Osteocyte (in vitro differentiated cells): ENCODE measurements at places on chromosomes 13 and 19. TPM values are rescaled to one million over a fixed set of nuclear protein-coding genes. Genes with fewer than 3 reads are reported as not detected.

DNA sequence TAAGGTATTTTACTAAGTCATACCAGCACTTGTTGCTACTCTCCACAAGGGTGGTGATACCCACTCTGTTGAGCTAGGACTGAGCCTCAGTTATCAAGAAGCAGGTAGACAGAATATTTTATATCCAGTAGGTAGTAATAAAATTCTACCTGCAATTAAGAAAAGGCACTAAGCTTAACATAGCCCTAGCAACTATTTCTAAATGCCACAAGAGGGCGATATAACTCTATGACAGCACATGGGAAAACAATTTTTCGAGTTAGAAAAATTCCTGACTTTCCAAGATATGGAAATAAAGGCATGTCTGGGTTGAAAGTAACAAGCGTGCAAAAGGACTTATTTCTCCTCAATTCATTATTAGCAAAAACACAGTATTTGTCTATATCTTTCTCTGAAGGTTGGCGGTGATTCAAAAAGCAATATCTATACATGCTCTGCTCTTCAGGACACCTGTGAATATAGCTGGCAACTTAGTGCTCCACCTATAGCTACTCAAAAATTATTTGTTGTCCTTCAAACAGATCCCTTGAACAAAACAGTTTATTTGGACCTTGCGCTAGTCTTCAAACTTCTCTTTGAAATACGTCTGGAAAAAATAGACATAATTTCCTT, 14.7 kb downstream of the CCDC169 start:
- no peak overlapping the region for H3K4me3 ChIP-seq
- H3K36me3 ChIP-seq, result no peaks in the 10 kb centered on the region
- no peaks in the 10 kb centered on the region for H3K4me1 ChIP-seq

DNA sequence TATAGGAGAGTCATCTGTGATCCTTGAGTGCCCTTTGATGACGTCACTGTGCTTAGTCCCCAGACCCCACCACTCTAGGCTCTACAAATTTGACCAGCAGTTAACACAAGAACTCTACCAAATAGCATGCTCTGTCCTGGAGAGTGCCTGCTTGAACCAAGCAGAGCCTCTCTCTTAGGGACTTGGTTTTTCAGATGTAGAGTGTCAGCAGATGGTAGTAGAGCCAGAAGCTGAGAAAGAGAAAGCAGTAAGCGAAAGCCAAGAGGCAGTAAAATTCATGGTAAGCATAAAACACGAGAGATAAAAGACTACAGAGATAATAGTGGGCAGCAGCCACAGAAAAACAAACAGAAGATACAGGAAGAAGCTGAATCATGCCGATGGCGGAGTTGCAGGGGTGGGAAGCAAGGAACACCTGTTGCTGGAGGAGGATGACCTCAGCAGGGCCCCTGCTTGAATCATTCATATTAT, 193.3 kb downstream of the SLC7A1 start:
- no peak overlapping the region for H3K27ac ChIP-seq
- no peaks in the 10 kb centered on the region for H3K36me3 ChIP-seq
- no peak overlapping the region for H3K4me3 ChIP-seq
- no peaks in the 10 kb centered on the region for H3K4me1 ChIP-seq
- DNase-seq, result no peak

The KLK4 gene
- total RNA-seq, result not detected in 2 replicates

GRCh38 chr19:23314505-23315251, 64.5 kb upstream of the ZNF724 start:
- DNase-seq, result no peak
- H3K27me3 ChIP-seq, result no peaks in the 10 kb centered on the region
- no peak overlapping the region for H3K27ac ChIP-seq
- H3K4me3 ChIP-seq, result no peak overlapping the region
- H3K4me1 ChIP-seq, result no peaks in the 10 kb centered on the region

The PSG5 gene
- not detected in 2 replicates for total RNA-seq

GRCh38 chr13:109904218-109904617, 117.8 kb upstream of the IRS2 start:
- no peak for DNase-seq
- peaks cover 10% of the 10 kb centered on the region for H3K27me3 ChIP-seq
- H3K36me3 ChIP-seq, result no peaks in the 10 kb centered on the region
- peaks cover 6% of the 10 kb centered on the region for H3K4me1 ChIP-seq

The NCAN gene
- total RNA-seq, result not detected in 2 replicates

DNA sequence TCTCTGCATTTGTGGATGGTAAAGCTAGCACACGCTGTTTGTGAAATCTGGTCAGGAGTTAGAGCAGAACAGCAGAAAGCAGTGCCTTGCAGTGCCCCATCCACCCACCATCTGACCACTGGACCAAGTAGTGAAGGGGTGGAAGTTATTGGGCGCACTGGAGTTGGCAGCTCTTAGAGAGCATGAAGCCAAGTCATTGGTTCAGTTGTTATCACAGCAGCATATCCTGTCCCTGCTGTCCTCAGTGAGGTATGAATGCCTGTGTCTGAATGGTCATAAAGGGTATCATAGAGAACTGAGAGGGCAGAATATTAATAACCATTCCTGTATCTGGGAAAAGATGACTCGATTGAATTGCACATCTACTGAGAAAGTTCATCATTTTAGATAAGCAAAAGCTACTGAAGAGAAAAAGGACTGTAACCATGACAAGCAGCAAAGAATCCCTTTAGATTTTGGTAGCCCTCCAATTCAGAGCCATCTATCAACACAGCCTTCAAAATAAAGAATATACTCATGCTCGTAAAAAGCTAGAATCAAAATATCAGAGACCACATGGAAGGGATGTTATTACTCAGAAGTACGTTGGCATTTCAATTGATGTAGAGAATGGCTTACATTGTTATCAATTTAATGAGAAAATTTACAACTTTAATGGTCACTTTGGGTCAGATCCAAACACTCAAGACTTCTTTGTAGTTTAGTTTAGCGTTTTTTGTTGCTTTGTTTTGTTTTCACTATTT, 919.0 kb downstream of the EFNB2 start:
- no peak overlapping the region for H3K27ac ChIP-seq
- H3K36me3 ChIP-seq, result no peaks in the 10 kb centered on the region
- DNase-seq, result no peak
- no peak overlapping the region for H3K4me3 ChIP-seq

The RNF17 gene
- total RNA-seq, result not detected in 2 replicates

- H3K4me3 ChIP-seq, result no peak overlapping the region
- no peaks in the 10 kb centered on the region for H3K27me3 ChIP-seq
- no peaks in the 10 kb centered on the region for H3K4me1 ChIP-seq
- no peak for DNase-seq
Measured at GRCh38 chr13:54852831-54853230, 1824.2 kb downstream of the OLFM4 start.

GRCh38 chr13:29954082-29955028, 103.9 kb upstream of the UBL3 start:
- DNase-seq, result peak; percentile 42
- H3K36me3 ChIP-seq, result no peaks in the 10 kb centered on the region
- no peak overlapping the region for H3K27ac ChIP-seq
- peaks cover 48% of the 10 kb centered on the region for H3K27me3 ChIP-seq
- H3K4me3 ChIP-seq, result no peak overlapping the region

The SLC17A7 gene
- 0.34 and 0.54 TPM in 2 replicates for total RNA-seq

DNA sequence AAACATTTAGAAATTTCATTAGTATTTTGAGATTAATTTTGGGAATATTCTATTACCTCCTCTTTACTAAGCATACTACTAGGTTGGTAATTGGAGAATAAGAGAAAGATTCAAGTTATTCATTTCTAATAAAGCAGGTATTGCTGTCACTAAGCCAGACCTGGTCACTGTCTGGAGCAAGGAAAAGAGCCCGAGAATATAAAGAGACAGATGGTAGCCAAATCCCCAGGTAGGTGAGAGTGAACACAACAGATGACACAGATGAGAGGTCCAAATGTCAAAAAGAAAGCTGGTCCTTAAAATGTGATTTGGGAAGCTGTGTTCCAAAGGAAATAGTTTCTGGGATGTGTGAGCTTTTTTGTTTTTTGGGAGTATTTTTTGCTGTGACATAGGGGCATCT, 128.6 kb downstream of the ZNF100 start:
- no peaks in the 10 kb centered on the region for H3K36me3 ChIP-seq
- DNase-seq, result no peak
- no peaks in the 10 kb centered on the region for H3K27me3 ChIP-seq
- H3K4me1 ChIP-seq, result no peaks in the 10 kb centered on the region

The IGFL1 gene
- not detected in 2 replicates for total RNA-seq

The PBX4 gene
- total RNA-seq, result 0.46 and 0.52 TPM in 2 replicates

GRCh38 chr19:31350033-31350692, 927 bp upstream of the TSHZ3 start:
- no peak overlapping the region for H3K27ac ChIP-seq
- peaks cover 2% of the 10 kb centered on the region for H3K36me3 ChIP-seq
- H3K4me3 ChIP-seq, result peak overlapping the region; percentile 69
- peaks cover 37% of the 10 kb centered on the region for H3K27me3 ChIP-seq
- DNase-seq, result no peak
- peaks cover 38% of the 10 kb centered on the region for H3K4me1 ChIP-seq

The ZNF780A gene
- 13.0 and 14.4 TPM in 2 replicates for total RNA-seq

The NLRP11 gene
- not detected in 2 replicates for total RNA-seq

DNA sequence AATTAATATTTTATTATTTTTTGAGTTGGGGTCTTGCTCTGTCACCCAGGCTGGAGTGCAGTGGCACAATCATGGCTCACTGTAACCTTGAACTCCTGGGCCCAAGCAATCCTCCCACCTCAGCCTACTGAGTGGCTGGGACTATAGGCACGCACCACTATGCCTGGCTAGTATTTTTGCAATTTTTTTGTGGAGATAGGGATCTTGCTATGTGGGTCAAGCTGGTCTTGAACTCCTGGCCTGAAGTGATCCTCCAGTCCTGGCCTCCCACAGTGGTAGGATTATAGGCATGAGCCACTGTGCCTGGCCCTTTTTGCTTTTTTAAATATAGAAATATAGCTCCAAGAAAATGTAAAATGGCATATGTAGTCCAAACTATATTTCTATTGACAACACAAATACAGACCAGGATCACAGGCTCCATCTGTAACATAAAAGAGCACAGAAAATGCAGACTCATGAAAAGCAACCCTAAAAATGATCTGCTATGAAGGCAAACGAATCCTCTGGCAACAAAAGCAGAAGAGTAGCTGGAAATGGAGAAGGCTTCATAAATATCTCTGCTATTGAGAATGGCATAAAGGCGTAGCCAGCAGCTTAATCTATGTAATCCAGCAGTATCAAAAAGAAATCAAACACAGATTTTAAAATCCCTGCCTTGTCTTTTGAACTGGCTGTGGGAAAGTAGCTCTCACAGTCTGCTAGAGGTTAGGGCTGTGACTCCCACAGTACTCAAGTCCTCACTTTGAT, 200.6 kb downstream of the LHFPL6 start:
- no peak overlapping the region for H3K27ac ChIP-seq
- H3K4me1 ChIP-seq, result peaks cover 20% of the 10 kb centered on the region
- no peak for DNase-seq
- no peaks in the 10 kb centered on the region for H3K27me3 ChIP-seq

DNA sequence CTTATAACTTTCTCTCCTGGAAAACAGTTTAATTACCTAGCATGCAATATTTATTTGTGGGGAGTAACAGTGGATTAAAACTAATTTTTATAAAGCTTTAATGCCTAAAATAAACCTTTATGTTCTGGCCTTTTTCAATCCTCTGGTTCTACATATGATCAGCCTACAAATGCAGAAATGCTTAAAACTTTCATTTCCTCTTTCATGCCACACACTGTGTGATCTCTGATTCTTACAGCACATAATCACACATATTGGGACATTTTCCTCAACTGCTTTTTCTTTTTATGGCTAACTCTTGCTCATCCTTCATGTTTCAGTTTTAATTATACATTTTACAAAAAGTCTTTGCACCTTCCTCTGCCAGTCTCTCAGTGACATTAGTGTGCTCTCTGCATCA, 910.8 kb upstream of the SLITRK6 start:
- no peak for DNase-seq
- H3K36me3 ChIP-seq, result no peaks in the 10 kb centered on the region
- H3K27ac ChIP-seq, result no peak overlapping the region
- H3K4me1 ChIP-seq, result no peaks in the 10 kb centered on the region
- no peaks in the 10 kb centered on the region for H3K27me3 ChIP-seq

- H3K4me1 ChIP-seq, result peaks cover 87% of the 10 kb centered on the region
- no peak for DNase-seq
- H3K36me3 ChIP-seq, result peaks cover 6% of the 10 kb centered on the region
- peak overlapping the region; percentile 96 for H3K27ac ChIP-seq
- H3K27me3 ChIP-seq, result no peaks in the 10 kb centered on the region
Measured at GRCh38 chr13:98486412-98486811, 90.5 kb downstream of the STK24 start.

DNA sequence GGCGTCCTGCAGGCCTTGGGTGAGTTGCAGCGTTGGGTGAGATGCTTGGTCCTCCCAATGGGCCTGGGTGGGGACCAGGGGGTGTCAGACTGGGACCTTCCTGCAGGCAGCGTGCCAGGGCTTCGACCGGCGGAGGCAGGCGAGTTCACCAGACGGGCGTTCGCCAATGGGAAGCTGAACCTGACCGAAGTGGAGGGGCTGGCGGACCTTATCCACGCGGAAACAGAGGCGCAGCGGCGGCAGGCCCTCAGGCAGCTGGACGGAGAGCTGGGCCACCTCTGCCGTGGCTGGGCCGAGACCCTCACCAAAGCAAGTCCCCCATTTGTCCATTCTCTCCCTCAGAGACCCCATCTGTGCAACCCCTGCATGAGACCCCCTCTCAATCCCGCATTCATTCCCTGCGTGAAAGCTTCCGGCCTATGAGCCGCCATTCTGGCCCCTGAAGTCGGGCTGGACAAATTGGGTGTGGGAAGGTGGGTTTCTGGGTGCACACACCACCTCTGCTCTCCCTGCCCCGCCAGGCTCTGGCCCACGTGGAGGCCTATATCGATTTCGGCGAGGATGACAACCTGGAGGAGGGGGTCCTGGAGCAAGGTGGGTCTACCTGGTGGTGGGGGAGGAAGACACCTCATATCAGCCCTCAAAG, 1.2 kb downstream of the GTPBP3 start:
- H3K4me1 ChIP-seq, result peaks cover 21% of the 10 kb centered on the region
- no peak overlapping the region for H3K27ac ChIP-seq
- no peaks in the 10 kb centered on the region for H3K27me3 ChIP-seq
- H3K4me3 ChIP-seq, result peak overlapping the region; percentile 99

The TMEM272 gene
- not detected in 2 replicates for total RNA-seq

The CCDC70 gene
- not detected in 2 replicates for total RNA-seq

DNA sequence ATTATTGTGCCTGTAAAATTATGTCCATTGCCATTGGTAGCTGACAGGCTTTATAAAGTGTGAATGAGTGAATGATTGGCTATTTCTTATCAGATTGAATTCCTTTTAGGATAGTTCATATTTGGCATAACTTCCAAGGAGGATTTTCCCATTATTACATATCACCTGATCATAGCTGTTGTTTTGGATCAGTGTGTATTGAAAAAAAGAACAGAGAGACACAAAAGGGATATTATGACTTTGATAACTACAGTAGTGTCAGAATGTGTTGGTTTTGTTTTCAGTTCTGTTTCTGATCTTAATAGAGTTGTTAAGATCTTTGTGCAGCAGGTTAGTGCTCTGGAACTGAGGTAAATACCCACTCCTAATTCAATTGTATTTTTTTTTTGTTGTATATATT, 103.8 kb downstream of the LRCH1 start:
- H3K4me3 ChIP-seq, result no peak overlapping the region
- peaks cover 4% of the 10 kb centered on the region for H3K36me3 ChIP-seq
- H3K27ac ChIP-seq, result no peak overlapping the region
- DNase-seq, result no peak
